ENCODE measurements at places on chromosomes 2 and 18.

DNA sequence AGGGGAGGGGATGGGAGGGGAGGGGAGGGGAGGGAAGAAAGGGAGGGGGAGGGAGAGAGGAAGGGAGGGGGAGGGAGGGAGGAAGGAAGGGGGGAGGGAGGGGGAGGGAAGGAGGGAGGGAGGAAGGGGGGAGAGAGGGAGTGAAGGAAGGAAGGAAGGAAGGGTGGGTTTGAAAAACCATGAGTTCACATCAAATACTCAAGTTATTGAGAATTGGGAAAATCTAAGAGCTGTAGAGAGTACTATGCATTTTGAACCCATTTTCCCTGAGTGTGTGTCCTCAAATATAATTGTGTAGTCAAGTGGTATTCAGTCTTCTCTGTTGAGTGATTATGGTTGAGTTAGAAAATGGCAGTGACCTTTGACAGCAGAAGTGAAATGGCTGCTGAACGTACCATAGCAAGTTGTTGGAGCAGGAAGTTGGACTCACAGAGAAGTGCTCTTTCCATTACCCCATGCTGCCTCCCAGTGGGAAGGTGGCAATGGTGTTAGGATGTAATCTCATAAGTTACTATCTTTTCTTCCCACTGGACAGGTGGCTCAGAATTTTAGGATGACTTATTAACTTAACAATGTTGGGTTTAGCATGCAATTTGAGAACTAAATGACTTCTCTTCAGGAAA lies 214.6 kb downstream of the SETBP1 start:
- DNase-seq, result peak; percentile 78

DNA sequence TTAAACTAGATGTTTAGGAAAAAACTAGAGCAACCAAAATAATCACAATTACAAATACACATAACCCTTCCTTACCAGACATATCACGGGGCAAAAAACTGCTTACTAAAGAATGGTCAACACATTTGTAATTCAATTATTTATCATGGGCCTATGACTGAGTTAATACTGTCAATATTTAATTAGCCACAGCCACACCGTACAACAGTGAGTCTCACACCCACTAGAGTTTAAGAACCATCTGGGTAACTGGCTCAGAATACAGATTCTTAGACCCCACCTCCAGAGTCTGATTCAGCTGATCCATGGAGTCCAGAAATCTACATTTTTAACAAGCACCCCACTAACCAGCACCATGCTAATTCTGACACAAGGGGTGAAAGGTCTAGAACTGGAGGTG lies 14.8 kb downstream of the ATL2 start:
- no peak for DNase-seq

GRCh38 chr2:54176577-54176976 lies 61.2 kb downstream of the ACYP2 start:
- DNase-seq, result peak; percentile 33

DNA sequence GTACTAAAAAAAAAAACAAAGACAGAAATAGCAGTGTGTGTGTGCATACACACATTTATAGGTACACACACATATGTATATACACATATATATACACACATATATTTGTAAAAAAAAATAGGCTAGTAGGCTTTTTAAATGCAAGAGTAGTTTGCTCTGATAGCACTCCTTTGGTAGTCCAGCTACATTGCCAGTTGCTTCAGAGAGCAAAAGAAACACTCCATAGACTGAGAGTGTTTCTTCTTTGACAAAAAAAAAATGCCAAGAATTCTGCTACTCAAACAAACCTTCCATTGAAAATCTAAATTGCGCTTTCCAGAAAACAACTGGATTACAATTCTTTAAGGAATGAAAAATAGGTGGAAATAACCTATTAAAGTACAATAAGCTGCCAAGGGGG lies 365.9 kb upstream of the GALNT5 start:
- DNase-seq, result no peak

- no peak for DNase-seq
These were observed 12.5 kb downstream of the MARCO start for GRCh38 chr2:118954297-118955060.

DNA sequence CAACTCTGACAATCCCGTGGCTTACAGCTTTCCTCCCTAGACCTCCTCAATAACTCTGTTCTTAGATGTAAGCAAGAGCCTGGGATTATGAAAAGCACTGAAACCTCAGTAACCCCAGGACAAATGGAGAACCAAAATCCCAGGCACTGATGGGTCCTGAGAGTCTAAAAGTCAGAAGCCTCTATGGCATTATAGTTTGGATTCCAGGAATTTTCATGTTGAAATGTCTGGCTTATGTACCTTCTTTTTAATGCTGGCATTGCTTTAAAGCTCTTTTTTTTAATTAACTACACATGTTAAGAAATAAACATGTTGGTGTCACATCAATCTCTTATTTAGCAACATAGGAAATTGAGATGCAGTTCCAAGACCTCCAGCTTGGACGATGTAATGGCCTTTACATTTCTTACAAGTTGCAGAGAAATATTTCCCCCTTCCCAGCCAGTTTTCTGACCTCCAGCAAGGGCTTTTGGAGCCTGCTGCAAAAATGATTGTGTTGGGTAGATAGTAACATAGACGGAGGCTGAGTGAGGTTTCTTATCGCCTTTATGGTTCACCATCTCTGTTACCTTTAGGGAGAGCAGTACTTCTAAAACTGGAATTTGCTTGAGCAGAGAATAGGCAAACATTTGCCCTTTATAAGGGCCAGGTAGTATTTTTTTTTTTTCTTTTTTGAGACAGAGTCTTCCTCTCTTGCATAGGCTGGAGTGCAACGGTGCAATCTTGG lies 84.8 kb upstream of the RASGRP3 start:
- no peak for DNase-seq

DNA sequence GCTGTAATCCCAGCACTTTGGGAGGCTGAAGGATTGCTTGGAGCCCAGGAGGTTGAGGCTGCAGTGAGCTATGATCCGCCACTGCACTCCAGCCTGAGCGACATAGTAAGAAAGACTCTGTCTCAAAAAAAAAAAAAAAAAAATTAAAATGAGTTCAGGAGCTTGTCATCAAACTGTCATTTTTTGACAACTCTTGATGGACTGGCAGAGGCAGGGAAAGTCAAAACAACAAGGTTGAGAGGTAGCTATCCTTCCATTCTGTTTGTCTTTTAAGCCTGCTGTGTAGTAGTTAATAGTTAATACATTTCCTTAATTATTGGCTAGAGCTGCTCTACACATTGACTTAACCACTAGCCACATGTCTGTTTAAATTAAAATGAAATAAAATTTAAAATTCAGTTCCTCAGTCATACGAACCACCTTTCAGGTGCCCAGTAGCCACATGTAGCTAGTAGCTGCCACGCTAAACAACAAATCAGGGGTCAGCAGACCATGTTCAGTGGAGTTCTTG lies 22.7 kb downstream of the DPYSL5 start:
- DNase-seq, result no peak

DNA sequence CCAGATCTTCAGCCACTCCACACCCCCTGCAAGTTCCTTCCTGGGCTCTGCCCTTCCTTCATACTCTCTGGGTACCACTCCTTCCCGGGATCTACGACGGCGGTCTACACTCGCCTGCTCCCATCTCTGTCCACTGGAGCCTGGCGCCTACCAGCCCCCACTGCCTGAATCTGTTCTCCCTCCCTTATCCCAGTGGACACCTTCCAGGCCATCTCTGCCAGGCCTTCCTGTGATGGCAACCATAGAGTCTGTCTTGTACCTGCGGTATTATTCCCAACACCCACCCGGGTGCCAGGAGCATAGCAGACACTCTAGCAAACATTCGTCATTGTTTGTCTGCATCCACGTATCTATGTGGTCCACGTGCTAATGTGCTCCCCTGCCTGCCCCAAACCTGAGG lies 140.9 kb downstream of the ZFP36L2 start:
- DNase-seq, result no peak

GRCh38 chr2:210503725-210504191 lies 27.2 kb upstream of the LANCL1 start:
- DNase-seq, result no peak

DNA sequence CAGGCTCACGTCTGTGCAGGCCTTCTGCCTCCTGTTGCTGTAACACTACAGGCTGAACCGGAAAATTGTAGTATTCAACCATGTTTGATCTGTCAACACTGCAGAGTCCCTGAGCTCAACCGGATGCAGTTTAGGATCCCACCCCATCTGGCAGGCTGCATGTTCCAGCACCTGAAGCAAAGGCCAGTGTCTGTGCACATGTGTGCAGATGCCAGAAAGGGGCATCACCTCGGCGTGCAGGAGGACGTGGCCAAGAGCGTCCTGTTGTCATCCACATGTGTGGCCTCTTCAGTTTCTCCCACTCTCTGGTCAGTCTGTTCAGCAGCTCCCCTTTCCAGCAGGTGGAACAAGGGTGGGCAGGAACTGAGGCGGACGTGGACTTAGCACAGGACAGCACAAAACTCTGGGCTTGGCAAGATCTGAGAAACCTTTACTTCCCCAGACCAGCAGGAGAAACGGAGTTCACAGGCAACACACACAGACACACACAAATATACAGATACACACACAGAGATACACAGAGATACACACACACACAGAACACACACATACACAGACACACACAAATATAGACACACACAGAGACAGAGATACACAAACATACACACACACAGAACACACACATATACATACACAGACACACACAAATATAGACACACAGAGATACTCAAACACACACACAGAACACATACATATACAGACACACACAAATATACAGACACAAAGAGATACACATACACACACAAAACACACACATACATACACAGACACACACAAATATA lies 111.3 kb downstream of the NDUFA10 start:
- DNase-seq, result no peak

DNA sequence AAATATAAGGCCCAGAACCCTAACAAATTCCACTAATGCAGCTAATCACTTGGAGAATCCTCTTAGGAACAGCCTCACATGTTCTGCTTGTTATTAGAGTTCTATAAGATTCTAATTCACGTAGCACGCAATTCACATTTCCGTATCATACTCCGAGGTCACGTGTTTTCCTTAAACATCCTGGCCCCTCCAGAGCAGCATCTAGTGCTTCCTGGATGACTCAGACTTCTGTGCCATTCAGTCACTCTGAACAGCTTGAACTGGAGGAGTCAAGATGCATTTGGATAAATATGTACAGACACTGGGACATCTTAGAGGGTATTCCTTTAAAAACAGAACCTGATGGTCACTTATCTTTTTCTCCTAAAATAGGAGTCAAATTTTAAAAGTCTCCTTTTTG lies 156.5 kb downstream of the MYO5B start:
- DNase-seq, result no peak

DNA sequence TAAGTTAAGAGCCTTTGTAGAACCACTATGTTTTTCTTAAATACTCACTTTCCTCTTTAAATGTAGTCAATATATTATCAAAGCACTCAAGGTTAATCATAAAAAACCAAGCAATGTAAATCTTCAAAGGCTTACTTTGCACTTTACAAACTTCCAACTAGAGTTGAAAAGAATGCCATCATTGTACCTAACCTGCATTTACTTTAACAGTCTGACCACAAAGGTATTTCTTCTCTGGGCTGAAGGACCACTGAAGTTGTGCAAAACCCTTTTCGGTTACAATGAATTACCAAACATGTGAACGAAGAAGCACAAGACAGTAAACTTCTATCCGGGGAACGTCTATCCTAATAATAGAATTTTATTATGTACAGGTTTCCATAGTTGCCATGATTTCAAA lies 3.0 kb downstream of the HNRNPLL start:
- DNase-seq, result no peak

DNA sequence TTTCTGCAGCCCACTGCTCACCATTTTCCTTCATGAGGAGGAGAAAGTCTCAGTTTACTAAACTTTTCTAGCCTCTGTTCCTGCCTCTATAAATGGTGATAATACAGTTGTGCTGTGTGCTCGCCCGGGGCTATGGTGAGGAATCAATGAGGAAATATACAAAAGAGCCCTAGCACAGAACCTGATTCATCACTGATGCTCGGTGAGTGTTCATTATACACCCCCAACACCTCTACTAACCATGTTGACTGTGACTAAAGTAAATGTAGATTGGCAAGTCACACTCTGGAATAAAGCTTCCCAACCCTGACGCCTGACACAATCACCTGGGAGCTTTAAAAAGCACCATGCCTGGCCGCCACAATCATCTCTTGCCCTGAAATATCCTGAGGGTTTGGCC lies 118.8 kb upstream of the CYP1B1 start:
- no peak for DNase-seq

GRCh38 chr2:98488252-98488651 lies 43.6 kb downstream of the INPP4A start:
- no peak for DNase-seq

DNA sequence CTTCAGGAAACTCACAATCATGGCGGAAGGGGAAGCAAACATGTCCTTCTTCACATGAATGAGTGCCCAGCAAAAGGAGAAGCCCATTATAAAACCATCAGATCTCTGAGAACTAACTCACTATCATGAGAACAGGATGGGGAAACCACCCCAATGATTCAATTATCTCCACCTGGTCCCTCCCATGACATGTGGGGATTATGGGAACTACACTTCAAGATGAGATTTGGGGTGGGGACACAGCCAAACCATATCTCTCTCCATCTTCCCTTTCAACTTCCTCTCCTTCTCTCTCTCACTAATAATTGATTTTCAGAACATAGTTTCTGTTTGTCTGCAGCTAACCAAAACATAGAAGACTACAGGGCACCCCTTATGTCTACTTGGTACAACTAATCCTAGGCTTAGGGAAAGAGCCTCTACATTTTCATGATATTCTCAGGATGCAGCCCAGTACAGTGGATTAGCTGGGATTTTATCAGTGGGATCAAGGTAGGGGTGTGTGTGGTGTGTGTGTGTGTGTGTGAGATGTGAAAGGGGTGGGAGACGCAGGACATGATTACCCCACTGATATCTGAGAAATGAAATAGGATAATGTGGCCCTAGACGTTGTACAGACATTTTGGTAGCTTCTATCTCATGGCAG lies 2.8 kb upstream of the ATF2 start:
- DNase-seq, result no peak

GRCh38 chr18:62399276-62399675 lies 74.2 kb downstream of the TNFRSF11A start:
- no peak for DNase-seq

DNA sequence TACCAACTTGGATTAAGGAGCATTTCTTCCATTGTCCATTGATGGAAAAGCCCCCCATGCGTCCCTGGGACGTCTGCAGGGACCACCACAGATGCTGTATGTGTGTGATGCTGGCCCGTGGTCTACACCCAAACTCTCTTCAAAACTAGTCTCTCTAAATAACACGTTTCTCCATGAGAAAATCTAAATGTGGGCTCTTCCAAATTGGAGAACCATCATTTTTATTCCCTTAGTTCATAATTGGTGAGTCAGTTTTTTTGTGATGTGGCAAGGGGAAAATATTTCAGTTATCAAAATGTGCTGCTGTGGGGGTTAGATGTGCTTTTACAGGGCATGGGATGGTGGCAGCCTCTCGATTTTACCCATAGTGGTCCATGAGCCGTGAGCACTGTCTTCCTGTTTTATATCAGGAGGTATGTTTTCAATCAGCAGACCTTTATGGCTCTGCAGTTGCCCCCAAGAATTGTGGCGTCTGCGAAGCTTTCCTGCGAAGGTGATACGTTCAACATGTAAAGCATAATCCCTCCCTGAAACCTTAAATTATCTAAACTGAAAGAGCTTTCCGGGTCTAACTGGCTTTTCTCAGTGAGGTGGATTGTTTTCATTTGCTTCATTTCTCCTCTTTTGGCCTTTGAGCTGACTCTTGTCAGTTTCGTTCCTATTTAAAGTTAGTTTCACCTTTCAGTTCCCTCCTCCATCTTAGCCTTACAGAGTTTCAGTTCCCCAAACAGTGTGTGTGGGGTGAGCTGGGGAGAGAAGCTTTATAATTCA lies 78.4 kb downstream of the SETBP1 start:
- no peak for DNase-seq
